GM04503 (cell line): ENCODE measurements at places on chromosomes 1 and 21.

DNA sequence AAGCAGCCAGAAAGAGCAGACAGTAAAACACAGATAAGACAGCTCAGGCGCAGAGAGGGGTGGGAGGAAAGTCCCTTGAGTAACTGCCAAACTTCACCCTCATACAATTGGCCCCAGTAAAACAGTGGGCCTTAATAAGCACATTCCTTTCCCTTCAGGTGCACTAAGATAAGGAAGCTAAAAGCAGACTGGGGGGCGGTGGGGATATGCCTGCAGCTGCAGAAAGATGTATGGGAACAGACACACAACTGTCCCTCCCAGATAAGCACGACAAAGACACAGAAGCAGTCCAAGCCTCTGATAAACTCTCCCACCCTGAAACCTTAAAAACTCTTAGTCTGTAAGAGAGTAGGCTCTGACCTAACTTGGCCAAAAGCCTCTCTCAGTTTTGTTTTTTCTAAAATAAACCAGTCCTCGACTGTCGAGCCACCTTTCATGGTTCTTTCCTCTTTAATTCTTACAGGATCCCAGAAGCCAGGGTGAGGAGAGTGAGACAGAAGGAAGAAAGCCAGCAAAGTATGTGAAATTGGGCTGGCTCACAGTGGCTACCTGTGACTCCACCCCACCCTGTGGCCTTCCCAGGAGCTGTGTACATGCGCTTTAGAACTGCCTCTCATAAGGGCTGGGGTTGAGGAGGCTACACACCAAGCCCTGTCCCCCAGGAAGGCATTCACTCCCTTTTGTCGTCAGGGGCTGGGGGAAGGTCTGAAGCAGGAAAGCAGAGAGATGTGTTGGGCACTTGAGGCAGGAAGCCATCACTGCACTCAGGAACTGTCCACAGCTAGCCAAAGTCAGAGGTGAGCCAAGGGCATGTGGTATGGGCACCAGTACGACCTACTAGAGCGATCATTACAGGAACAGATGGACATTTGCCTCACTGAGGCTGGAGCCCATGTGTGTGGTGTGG is 4.6 kb downstream of the PGLYRP4 start:
- no peak for DNase-seq

DNA sequence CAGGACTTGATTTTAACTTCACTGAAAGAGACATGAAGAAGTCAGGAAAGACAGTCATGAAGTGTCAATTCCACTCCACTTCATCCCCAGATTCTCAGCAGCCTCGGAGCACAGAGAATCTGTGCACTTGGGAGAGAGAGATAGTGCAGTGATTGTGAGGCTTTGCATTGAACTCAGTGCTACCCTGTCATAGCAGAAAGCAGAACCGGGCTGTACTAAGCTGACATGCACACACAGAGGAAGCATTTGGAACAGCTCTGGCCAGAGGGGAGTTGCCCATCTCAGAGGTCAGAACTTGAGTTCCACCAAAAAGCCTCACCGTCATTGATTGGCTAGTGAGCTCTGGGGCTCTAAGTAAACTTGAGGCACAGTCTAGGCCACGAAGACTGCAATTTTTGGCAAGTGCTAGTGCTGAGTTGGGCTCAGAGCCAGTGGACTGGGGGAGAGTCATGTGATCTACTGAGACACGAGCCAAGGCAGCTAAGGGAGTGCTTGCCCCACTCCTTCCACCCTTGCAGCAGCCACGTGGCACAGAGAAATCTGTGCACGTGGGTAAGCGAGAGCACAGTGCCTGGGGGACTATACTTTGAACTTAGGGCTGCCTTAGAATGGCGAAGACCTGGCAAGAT is 810.2 kb upstream of the ADAMTS5 start:
- no peak for DNase-seq

DNA sequence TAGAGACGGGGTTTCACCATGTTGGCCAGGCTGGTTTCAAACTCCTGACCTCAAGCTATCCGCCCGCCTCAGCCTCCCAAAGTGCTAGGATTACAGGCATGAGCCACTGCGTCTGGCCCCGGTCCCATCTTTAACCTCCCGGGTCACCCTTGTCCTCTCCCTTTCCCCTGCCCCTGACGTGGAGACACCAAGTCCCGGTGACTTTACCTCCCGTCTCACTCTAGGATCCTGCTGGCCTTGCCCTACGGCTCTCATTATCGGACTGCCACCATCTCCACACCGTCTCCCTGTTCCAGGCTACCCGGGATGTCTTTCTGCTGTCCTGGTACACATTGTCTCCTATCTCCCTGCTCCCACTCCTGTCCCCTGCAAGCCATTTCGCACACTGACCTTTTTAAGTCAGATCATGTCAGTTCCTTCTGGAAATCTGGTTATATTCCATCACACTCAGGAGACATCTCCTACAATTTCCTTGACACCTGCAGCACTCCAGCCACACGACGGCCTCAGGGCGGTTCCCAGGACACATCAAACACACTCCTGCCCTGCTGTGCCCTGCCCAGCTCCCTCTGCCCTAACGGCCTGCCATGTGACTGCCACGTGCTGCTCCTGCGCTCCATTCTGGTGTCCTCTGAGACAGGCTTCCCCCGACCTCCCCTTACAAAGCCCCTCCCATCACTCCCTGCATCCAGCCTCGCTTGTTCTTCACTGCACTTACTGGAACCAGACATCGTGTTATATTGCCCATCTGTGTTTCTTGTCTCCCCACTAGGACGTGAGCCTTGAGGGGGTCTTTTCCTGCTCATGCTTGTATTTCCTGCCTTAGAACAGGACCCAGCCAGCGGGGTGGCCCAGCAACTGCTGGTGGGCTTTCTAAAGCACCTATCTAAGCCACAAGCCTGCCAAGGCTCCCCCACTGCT is 32.7 kb downstream of the TTC39A start:
- DNase-seq = no peak

- DNase-seq = no peak
Observed at GRCh38 chr1:212133319-212133718, 97.8 kb downstream of the DTL start.

DNA sequence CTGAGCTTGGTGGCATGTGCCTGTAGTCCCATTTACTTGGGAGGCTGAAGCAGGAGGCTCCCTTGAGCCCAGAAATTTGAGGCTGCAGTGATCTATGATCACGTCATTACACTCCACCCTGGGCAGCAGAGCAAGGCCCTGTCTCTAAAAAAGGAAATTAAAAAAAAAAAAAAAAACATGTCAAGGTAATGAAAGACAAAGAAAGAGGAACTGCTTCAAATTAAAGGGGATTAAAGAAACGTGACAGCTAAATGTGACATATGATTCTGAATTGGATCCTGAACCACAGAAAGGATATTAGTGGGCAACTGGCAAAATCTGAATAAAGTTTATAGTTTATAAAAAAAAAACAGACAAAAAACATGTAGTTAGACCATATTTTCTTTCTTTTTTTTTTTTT is 3.8 kb upstream of the C2CD4D start:
- DNase-seq = no peak

- DNase-seq = no peak
Observed at GRCh38 chr1:25770541-25771220, 29.3 kb upstream of the SELENON start.

DNA sequence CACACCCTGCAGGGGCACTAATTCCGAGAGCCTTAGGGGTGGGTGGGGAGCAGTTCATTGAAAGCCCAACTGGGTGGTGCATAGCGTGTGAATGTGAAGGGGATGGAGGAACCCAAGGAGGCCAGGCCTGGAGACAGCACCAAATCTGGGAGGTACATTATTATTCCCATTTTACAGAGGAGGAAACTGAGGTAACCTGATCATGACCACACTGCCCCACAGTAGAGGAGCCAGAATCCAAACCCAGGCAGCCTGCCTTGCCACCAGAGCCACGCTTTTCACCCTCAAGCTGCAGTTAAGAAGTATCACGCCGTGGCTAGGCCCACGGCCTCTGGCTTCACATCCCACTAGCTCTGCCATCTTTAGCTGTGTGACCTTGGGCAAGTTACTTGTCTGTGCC is 633 bp upstream of the BSND start:
- no peak for DNase-seq

DNA sequence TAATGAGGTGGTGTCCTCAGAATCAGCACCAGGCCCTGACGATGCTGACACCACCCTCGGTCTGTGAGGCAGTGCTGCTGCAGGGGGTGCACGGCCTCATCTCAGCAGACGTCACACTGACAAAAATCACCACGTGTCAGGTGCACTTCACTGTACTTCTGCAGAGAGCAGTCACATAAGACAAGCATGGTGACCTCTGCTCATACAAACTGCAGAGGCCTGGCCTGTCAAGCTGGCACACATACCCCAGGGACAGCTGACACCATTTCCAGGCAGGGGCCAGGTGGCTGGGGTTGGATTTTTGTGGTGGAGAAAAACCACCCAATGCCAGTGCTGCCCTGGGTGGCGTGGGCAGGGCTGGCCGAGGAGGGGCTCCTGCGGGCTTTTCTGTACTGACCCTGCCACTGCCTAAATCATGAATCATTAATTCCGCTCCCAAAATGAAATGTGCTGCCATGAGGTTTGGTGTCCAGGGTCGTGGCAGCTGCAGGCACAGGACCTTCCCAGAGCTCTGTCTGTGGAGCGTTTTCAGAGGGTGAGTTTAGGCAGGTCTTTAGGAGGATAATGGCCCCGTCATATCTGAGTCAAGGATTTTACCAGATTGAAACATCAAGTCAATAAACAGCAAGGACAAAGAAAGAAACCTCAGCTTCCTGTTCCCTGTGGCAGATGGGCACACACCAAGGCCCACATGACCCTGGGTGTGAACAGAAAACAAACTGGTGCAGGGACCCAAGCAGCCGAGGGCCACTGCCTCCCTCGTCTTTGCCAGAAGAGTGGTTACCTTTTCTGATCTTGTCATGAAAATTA is 33.4 kb upstream of the GPR153 start:
- DNase-seq = no peak

- no peak for DNase-seq
Observed at GRCh38 chr1:198380275-198380674, 160.2 kb downstream of the ATP6V1G3 start.

DNA sequence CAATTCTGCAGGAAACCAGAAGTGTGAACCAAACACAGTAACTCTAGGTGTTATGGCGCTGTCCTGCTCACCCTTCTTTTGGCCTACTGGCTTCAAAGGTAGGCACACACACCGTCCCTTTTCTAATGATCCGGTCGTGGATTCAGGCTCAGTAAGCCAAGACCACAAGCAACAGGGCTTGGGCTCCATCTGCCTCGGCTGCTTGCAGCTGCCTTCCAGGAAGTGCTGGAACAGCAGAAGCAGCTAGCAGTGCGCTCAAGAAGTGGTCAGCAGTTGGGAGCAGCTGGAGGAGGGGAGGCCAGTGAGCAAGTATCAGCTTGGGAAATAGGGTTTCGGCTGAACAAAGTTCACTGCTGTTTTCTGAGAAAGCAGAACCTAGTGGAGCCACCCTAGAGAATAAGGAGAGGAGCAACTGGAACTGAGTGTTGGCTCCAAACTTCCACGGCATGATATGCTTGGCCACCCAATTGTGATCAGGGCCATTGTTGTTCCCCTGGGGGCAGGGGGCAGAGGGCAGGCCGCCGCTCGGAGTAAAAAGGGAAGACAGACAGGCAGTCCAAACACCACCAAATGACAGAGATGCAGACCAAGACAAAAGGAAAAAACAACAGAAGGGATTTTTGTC is 173.4 kb downstream of the TOMM20 start:
- DNase-seq = no peak

GRCh38 chr1:218350801-218351266 is 5.7 kb downstream of the TGFB2 start:
- no peak for DNase-seq

DNA sequence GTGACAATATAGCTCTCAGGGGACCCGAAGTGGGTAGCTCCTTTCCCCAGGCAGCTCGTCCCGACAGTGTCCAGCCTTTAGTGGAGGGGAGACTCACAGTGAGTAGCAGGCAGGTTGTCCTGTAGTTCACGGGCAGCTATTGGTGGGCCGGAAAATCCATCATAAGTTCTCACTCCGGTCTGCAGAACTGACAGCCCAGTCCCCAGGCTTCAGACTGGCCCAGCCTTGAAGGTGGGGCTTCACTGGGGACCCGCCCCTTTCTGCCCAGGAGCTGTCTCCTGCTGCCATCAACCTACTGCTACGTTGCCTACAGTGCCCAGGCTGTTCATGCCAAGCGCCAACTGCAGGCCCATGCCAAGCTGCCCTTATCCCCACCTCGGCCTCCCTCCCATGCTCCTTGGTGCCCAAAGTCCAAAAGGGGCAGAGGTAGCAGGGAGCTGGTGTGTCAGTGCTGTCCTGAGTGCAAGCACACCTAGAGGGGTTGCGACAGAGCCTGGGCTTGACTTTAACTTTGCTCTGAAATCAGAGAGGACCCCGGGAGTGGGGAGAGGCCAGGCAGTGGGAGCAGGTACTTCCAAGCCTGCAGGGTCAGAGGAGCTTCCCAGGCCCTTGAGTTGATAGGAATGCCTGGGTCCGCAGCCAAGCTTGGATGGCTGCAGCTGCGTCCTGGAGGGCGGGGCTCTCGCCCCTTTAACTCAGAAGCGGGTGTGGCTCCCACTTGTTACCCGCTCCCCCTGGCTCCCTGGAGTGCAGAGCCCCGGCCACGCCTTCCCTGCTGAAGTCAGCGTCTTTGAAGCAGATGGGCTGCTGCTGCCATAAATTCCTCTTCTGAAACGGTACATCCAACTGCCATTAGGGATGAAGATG is 1144.3 kb upstream of the NCAM2 start:
- no peak for DNase-seq

DNA sequence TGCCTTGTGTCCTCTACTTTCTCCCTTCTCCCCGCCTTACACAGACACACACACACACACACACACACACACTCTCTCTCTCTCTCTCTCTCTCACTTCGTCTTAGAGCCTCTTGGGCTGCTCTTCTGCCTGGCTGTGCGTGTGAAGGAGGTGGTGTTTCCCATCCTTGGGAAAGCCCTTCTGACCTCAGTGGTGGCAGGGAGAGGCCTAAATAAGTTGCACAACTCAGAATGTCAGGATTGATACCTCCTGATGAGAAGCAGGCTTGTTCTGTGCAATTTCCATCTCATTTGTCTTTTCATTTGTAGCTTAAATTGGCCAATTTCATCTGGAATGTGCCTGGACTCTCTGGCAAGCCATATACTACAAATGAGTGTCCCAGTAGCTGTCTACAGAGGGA is 25.0 kb downstream of the LRRN2 start:
- DNase-seq = no peak

DNA sequence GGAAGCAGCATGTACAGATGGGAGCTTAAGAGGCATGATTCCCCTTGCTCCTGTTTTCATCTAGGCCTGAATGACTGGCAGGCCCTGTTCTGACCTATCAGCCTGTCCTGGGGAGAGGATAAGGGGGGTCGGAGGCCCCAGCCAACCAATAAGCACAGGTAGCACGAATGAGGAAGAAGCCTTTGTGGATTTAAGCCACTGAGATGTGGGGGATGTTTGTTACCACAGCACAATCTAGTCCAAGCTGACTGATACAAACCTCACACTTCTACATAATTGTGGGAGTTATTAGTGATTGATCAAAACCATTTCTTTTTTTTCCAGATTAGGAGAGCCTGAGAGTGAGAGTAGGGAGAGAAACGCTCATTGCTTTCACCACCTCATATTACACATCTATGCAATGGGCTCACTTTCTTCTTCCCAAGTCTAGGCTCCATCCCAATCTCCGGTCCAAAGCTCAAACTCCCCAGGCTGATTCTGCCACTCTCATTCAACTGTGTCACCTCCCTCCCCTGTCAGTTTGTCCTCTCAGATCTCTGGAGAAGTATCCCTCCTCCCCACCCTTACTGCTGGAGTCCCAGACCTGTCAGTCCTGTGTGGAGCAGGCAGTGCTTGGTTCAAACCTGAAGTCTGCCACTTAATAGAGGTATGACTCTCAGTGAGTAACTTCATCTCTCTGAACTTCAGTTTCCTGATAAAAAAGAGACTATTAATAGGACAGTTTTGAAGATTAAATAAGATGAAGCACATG is 220.5 kb downstream of the PTPRU start:
- no peak for DNase-seq
